ENCODE measurements at places on chromosomes 2 and 18.

- no peak for DNase-seq
These were observed 86.7 kb upstream of the TMEM18 start for GRCh38 chr2:763766-764525.

GRCh38 chr2:653645-654425 lies 23.4 kb downstream of the TMEM18 start:
- no peak for DNase-seq

GRCh38 chr2:74867841-74868658 lies 34.1 kb downstream of the HK2 start:
- DNase-seq = no peak

- DNase-seq = no peak
These were observed 56.0 kb downstream of the EN1 start for GRCh38 chr2:118791483-118791882.

- no peak for DNase-seq
These were observed 52.6 kb upstream of the MAP4K4 start for GRCh38 chr2:101644842-101645383.

GRCh38 chr2:241511091-241511741 lies 2.8 kb upstream of the STK25 start:
- DNase-seq = no peak

- no peak for DNase-seq
These were observed 342.7 kb downstream of the RND3 start for GRCh38 chr2:150144546-150145298.

DNA sequence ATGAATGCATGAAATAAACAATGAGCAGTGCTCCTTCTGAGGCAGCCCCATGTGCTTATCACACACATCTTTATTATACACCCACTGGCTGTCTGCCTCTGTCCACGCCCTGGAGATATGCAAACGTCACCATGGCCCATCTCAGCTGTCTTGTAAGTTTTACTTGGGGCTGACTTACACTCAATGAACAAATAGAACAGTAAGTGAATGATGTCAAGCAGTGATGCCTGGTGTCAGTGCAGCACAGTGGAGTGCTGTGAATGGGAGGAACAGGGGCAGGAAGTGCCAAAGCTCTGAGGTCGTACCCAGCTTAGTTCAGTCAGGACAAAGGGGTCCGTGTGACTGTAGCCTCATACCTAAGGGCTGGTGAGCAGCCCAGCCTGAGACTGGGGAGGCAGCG lies 659.5 kb upstream of the HS6ST1 start:
- DNase-seq = no peak

DNA sequence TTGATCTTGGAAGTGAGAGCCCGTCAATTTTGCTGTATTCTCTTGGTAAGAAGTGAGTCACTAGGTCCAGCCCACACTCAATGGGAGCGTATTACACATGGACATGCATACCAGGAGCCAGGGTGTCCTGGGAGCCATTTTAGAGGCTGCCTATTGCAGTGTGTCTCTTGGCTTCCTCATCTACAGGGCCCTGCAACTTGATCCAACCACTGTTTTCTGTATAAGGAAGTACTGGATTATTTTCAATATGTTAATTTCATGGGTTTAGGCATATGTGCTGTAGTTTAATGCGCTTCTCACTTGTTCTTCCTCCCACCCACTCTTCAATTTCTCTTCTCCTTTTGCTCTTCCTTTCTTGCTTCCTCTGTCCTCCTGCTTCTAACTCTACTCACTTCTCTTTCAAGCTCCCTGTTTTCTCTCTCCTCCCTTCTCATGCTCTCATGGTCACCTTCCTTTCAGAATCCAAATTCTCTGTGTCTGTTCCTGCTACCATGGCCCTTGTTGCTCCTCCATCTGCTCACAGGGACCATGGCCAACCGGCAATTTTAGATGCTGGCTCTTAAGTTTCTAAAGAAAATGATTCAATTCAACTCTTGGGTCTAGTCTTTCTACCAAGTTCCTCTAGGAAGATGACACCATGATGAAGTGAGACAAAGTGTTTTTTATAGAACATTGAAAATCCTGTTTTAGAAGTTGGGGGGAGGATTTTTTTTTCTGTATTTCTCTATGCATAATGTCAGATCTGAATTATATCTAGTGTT lies 152.0 kb upstream of the ZEB2 start:
- no peak for DNase-seq

- DNase-seq = no peak
These were observed 73.4 kb upstream of the TEX51 start for GRCh38 chr2:126825316-126825715.

DNA sequence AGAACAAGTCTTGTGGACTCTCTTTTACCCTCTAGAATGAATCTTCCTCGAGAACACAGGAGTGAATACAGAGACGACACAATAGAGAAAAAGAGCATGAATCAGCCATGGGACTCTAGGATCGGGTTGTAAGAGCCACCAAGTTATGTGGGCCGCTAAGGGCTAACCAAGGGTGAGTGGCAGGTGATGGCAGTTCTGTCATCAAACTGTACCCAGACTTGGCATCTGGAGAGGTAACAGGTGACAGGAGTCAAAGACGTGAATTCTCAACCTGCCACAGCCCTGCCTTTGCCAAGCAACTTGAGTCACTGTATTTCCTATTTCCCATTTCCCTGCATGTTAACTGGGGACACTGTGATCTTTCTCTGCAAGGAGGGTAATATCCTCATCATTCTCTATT lies 11.2 kb downstream of the SERPINE2 start:
- DNase-seq = no peak

DNA sequence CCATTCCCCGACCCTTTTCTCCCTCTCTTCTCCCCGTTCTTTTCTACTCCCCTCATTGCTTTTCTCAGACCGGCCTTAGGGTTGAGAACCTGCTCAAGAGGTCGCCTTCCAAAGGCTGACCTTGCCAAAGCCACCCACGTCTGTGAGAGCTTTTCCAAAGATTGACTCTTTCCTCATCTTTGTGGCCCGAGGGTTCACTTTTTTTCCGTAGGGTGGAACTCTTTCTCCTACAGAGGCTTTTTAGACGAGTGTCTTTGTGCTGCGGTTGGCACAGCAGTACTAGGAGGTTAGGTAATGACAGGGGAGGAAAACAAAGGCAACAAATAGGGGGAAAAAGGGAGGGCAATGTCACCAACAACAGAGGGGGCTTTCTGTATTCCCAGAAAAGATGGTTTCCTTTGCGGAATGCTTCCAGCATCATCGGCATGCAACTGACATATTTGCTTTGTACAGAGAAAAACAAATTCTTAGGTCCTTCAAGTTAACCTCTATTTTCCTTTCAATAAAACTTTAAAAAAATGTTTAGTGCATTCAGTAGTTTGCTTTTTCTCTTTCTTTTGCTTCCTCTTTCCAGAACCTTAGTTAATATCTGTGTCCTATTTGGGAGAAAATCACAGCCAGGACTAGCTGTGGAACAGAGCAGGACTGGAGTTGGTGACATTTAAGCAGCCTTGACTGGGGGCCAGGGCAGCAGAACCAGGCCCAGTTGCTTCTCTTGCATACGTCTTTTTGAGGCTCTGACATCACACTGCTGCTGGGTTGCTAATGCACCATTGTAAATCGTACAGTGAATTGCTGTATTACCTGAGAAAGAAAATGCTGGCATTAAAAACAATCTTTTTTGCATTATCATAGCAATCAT lies 188.1 kb upstream of the FANCL start:
- no peak for DNase-seq

DNA sequence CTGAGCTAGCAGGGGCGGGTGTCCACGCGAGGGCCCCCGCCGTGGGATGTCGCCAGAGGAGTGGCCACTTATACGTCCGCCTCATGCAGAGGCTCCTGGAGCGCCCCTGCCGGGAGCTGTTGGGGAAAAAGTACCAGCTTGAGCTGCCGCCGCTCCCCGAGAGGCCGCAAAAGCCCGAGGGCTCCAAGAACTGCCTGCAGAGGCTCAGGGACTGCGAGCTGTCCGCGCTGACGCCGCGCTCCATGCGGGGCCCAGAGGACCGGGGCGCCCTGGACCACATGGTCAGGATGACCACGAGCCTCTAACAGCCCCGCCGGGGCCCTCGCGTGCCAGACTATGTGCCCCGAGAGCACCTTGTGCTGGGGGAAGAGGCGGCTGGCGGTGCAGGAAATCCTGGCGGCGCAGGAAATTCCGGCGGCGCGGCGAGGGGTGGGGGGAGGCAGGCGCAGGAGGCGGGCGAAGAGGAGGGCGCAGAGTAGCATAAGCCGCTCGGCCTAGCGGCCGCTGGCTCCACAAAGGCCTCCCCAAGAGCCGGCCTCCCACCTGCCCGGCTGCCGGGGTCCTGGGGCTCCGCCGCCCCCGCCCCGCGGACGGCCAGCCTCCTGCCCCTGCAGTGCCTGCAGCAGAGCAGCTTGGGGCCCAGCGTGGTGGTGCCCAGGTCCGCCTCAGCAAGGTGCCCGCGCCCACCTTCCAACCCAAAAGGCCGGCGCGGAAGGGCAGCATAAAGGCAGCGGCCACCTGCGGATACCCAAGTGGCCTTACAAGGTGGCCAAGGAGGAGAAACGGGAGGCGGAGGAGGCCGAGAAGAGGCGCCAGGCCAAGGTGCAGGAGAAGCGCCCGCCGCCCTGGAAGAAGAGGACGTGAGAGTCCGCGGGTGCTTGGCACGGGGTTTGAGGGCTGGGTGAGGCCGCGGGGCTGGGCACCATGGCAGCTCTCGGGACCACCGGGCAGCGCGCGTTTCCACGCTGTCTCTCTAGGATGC lies 42.1 kb upstream of the TRIM43B start:
- peak; percentile 14 for DNase-seq

GRCh38 chr18:31101183-31102024 lies 817 bp downstream of the DSC2 start:
- no peak for DNase-seq

DNA sequence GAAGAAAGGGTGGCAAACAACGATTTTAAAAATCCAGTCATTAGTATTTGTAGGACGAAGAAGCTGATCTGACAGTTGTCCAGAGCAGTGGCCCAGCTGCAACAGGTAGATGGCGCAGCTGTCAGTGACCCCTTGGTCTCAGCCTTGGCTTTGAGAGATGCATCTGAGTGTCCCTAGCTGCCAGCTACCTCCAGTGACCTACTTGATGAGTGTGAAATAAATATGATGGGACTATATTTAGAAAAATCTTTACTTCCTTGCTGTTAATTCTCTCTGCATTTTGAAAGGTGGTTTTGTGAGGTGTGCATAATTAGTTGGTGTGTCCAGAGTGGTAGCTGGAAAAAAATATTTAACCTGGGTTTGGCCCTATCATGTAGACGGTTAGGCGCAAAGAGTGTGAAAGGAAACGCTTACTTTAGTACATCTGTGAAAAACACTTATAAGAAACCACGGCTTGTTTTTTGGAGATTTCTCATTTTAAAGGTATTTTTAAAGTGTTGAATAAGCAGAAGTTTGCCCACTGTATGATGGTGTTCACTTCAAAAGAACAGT lies 963 bp downstream of the INPP1 start:
- DNase-seq = no peak

DNA sequence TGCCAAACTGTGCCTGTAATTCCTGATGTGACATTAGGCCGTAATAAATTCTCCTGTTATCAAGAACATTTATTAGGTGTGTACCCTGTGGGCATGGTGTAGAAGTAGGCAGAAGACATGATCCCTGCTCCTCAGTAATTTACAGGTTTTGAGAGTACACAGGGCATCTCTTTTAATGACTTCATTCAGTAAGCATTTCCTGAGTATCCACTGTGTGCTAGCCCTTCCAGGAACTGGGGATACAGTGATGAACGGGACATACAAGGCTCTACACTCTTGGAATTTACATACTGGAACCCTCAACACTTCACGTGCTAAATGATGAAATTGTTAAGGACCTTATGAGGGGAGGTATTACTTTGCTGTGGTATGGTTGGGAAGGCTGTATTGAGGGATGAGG lies 30.2 kb downstream of the DIS3L2 start:
- DNase-seq = no peak

DNA sequence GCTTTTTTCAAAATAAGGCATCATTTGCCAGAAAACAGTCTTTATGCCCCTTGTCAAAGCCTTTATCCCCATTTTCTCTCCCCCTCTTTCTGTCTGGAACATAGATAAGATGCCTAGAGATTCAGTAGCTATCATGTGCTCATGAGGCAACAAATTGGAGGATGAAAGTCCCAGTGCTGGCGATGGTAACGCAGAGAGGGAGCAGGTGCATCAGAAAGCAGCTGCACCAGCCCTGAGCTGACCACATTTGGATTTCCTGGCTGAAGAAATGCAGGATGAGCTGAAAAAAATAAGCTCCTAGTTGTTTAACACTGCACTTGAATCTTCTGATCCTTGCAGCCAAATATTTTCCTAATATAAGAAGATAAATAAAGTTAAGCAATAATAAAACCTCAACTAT lies 48.0 kb downstream of the LOXHD1 start:
- no peak for DNase-seq

DNA sequence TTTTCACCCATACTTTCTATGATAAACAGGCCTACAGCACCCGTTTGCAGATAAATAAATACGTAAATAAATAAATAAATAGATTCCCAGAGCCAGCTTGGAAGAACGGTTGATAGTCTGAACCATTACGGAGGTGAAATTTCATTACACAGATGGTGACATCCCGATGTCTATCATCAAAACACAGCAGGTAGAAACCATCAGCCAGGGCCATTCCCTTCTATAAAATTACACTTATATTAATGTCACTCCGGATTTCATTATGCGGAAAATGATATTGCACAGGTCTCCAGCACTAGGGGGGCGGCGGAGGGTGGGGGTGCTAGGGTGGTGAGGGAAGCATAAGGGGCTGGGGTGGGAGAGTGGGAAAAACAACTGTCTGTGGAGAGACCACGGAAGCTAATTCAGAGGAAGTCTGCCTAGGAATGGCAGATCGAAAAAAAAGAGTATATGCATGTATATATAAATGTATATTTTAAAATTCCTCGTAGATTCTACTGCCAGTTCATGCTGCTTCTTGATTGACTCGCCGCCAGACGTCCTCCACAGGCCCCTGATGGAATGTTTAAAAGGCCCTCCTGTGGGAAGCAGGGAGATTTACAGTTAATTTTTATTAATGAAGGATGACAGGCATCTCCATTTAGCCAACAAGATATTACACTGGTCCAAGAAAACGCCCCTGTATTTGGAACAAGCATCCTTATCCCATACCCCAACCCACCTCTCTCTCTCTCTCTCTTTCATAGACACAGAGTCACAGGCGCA lies 1906.0 kb upstream of the PIK3C3 start:
- DNase-seq = no peak

GRCh38 chr2:226118471-226119429 lies 680.9 kb downstream of the IRS1 start:
- no peak for DNase-seq

Measured in central memory CD4-positive, alpha-beta T cell (primary cell).